ENCODE measurements at places on chromosomes 7 and 10. TPM values are rescaled to one million over a fixed set of nuclear protein-coding genes. Genes with fewer than 3 reads are reported as not detected.
A peak's percentile ranks its signal among the peaks of the same experiment; 100 is the strongest.

The CTNNA3 gene
- 0.30 TPM for total RNA-seq

The TRIM50 gene
- total RNA-seq: not detected

DNA sequence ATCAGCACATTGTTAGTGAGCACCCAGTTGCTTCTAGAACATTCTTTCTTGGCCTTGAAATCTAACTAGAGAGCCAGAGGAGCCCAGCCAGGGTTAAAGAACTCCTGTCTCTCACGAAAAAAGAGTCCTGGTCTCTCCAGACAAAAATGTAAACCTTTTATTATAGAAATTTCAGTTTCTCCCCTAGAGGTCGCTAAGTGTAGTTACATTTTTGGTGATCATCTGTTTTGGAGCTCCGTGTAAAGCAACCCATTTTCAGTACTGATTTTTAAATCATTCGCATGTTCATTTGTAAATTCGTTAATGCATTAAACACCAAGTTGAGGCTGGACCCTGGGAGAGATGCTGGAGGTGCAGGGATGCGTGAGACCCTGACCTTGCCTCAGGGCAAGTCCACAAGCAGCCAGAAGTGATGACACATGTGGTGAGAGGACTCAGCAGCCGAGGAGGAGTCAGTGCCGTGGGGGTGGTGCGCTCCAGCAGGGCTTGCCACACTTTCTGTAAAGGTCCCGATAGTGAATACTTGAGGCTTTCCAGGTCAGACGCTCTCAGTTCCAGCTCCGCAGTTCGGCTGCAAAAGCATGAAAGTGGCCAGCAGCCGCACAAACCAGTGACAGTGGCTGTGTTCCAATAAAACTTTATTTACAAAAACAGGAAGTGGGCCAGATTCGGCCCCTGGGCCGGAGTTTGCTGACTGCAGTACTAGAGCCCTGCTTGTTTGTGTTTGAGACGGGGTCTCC, 578.6 kb upstream of the FOXK1 start:
- H3K4me1 ChIP-seq: peaks cover 10% of the 10 kb centered on the region
- no peak overlapping the region for H3K27ac ChIP-seq
- DNase-seq: no peak
- no peak overlapping the region for H3K4me3 ChIP-seq
- no peaks in the 10 kb centered on the region for H3K36me3 ChIP-seq

GRCh38 chr10:63630085-63630930, 109.1 kb downstream of the REEP3 start:
- peak overlapping the region; percentile 86 for H3K27ac ChIP-seq
- no peaks in the 10 kb centered on the region for H3K36me3 ChIP-seq
- peak overlapping the region; percentile 80 for H3K4me3 ChIP-seq
- peaks cover 25% of the 10 kb centered on the region for H3K4me1 ChIP-seq
- H3K27me3 ChIP-seq: no peaks in the 10 kb centered on the region

- H3K27ac ChIP-seq: peak overlapping the region; percentile 14
- peaks cover 5% of the 10 kb centered on the region for H3K27me3 ChIP-seq
- no peaks in the 10 kb centered on the region for H3K36me3 ChIP-seq
- no peak overlapping the region for H3K4me3 ChIP-seq
These were observed 125.6 kb downstream of the VIPR2 start for GRCh38 chr7:159019111-159019510.

DNA sequence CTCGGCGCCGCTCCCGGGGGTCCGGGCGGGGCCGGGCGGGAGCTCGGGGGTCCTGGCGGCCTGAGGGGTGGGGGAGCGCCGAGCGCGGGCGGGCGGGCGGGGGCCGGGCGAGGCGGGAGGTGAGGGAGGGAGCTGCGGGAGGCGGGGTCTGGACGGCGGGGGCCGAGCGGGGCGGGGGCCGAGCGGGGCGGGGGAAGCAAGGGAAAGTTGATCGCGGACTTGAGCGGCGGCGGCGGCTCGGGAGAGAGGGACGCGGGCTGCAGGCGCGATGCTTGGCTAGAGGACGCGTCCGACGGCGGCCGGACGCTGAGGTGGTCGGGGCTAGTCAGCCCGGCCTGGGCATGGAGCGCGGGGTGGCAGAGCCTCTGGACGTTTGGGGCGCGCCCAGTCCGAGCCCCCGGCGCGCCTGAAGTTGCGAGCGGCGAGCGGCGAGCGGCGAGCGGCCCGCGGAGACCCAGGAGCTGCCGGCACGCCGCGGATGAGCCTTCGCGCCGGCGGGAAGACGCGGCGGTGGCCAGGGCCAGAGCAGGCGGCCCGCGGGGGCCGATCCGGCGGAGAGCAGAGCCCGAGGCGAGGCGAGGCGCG, at the start of gene CDH23:
TSS of gene CDH23 (plus strand) at position 210 of the 585 bp plus-strand sequence. CDS start 42,912 bp downstream, outside the sequence.
- peaks cover 8% of the 10 kb centered on the region for H3K4me1 ChIP-seq
- H3K27ac ChIP-seq: no peak within 1 kb of the TSS
- H3K4me3 ChIP-seq: peak within 1 kb of the TSS; percentile 45
- H3K36me3 ChIP-seq: no peaks in the 10 kb centered on the region
- peaks cover 49% of the 10 kb centered on the region for H3K27me3 ChIP-seq

DNA sequence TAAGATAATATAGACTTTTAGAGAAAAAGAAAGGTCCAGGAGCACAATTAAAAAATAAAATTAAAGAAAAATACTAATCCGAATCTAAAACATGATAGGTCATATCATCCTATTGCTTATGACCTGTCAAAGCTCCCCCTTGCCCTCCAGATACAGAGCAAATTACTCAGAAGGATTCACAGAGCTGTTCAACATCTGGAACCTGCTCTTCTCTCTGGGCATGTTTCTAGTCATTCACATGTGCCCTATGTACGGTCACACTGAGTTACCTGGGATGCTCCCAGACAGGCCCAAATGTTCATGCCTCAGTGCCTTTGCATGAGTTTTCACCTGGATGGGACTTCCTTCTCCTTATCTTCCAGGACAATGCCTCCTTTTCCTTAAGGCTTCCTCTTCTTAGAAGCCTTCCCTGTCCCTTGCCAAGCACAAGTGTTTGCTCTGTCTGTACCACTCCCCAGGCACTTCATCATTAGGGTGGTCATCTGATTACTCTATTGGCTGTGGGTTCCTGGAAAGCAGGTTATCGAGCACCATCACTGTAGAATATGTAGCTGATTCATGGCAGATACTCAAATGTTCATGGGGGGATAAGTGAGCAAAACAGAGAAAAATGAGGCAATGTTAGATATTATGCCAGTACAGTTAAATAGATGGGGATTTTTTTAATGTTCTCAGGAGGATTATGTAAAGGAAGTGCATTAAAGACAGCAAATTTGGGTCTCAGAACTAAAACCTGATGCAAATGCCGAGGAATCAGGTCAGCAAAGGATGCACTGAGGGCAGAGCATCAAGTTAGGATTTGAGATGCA, 12.0 kb upstream of the AOAH start:
- no peak for DNase-seq
- peaks cover 32% of the 10 kb centered on the region for H3K4me1 ChIP-seq
- peak overlapping the region; percentile 67 for H3K27ac ChIP-seq
- no peaks in the 10 kb centered on the region for H3K36me3 ChIP-seq

DNA sequence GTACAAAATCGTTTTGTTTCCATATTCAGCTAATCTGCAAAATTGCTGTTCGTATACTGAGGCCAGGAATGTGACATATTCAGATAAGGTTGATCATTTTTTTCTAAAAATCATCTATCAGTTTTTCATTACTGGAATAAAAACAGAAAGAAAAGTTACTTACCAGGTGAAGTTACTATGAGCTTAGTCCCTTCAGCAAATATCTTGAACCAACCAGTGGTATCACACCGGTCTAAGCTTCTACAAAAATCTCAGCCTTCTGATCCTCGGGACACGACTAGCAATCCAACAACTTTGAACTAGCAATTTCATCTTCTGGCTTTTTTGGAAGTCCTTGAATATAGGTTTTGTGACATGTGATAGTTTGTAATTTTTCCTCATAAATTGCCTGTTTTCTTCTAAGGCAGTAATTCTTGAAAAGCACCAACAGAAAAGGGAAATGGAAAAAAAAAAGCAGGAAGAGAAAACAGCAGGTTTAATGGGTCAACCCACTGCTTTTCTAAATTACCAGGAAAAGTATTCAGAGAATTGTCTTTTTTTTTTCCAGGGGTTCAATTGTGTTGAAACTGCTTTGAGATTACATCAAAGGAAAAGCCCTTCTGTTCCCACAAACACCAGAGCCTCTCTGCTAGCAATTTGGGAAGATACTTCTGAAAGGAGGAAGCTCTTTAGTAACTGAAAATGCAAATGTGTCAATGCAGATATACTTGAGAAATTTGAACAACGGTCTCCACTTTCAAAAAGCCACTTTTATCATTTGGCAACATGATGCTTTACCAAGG, 2.9 kb upstream of the TARP start:
- no peaks in the 10 kb centered on the region for H3K27me3 ChIP-seq
- peak overlapping the region; percentile 56 for H3K4me3 ChIP-seq
- H3K36me3 ChIP-seq: no peaks in the 10 kb centered on the region
- H3K4me1 ChIP-seq: no peaks in the 10 kb centered on the region
- no peak for DNase-seq

Measured in activated CD4-positive, alpha-beta T cell treated with anti-CD3 and anti-CD28 coated beads for 36 hours (primary cell).